ENCODE measurements at places on chromosomes 3 and 15. TPM values are rescaled to one million over a fixed set of nuclear protein-coding genes. Genes with fewer than 3 reads are reported as not detected.

GPD1L gene
- 41.0 TPM for total RNA-seq

DNA sequence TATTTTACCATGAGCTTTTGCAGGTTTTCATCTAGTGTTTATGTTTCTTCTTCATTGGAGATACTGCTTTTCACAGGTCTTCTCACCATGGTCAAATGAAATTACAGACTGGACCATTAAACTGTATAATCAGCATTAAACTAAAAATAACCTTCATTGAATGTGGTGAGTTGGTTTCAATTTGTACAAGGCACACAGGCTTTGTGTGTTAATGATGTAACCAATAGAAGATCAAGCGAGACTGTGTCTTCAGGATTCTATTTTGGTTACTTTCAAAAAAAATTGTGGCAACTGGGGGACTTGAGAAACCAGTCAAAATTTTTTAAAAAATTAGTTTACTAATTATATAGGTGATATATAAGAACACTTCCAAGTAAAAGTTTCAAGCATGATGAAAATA lies 54.3 kb upstream of the GCSAM start:
- DNase-seq = no peak

ARHGEF3 gene
- total RNA-seq = 20.3 TPM

SEMA6D gene
- total RNA-seq = 3.6 TPM

GRCh38 chr3:58514405-58514804 lies 22.5 kb downstream of the KCTD6 start:
- DNase-seq = no peak

PFKFB4 gene
- total RNA-seq = 2.0 TPM

TM4SF4 gene
- total RNA-seq = 0.57 TPM

ACKR4 gene
- 5.8 TPM for total RNA-seq

DNA sequence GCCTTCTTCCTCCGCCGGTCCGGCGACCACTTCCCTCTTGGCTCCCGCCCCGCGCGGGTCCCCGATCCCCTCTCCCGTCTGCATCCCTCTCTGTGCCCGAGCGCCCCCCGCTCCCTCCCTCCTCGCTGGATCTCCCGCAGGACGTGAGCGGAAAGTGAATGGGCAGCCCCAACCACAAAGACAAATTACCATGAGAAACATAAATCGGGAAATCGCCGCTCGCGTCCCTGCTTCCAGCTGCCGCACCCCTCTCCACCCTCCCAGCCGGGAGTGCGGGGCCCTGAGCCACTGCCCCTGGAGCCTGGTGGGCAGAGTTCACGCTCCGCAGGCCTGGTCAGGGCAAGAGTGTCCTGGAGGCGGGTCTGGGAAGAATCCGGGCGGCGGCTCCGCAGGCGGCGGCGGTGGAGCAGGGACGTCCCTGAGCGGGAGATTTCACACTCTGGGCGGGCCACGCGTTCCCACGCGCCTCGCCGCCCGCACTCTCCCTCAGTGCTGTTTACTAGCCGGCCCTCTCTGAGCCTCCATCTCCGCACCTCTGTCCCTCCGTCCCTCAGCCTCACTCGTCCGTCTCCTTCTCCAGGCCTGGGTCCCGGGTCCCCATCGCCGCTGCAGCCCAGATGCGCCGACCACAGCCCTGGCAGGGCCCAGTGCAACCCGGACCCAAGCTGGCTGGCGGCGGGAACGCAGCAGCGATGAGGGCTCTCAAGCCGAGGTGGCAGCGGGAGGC lies 835 bp downstream of the SEMA5B start:
- DNase-seq = peak; percentile 84

DNA sequence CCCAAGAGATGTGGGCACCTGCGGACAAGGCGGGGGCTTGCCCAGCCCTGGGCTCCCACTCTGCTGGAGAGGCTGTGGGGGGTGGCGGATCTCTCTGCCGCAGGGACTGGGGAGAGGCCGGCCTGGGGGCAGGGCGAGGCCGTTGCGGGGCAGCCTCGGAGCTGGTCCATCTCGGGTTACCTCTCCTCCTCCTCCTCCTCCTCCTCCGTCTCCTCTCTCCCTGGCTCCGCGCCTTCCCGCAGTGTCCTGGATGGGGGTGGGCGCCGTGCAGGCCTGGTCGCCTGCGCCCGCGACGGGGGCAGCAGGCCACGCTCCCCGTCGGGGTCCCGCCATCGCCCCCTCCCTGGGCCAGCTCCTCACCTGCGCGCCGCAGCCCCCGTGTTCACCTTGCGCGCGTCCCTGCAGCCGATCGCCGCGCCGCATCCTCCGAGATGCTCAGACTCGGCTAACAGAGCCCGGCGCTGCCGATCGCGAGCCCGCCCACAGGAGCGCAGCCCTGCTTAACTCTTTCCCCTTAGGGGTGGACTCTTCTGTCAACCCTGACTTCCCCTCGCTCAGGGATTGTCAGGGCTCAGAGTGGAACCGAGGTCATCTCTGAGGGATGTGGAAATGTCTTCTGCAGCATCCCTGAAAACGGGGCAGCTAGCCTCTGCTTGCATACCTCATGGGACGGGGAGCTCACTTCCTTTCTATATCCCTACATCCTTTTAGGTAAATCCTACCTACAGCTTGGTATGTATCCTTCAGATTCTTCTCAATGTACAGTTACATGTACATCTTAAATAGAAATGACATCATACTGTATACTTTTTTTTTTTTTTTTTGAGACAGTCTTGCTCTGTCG lies at the start of gene PRRT3:
TSS of gene PRRT3 (minus strand) at position 447 of the 844 bp plus-strand sequence. CDS start 2,293 bp downstream, outside the sequence.
- no peak for DNase-seq

- DNase-seq = no peak
Observed at GRCh38 chr3:9279966-9280365, 30.5 kb upstream of the SRGAP3 start.

GRCh38 chr15:25735550-25736384 lies 127.4 kb downstream of the ATP10A start:
- no peak for DNase-seq

CLASP2 gene
- total RNA-seq = 145 TPM

PLA2G4E gene
- total RNA-seq = not detected

DNA sequence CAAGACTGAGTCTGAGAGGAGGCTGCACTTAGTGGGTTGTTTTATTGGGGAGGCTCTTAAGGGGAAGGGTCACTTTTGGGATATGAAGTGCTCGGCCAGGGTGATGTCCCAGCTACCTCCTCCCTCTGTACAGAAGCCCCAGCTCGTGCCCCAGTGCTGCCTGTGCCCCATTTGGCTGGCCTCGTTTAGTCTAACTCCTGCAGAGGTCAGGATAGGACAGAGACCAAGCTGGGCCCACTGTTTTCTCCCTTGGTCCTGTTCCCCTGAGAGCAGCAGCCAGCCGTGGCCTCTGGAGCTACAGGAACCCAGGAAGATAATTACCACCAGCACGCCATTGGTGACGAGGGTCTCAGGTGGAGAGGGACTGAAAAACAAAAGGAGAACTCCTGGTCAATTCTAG lies 18.5 kb downstream of the PLA2G4E start:
- DNase-seq = no peak

DNA sequence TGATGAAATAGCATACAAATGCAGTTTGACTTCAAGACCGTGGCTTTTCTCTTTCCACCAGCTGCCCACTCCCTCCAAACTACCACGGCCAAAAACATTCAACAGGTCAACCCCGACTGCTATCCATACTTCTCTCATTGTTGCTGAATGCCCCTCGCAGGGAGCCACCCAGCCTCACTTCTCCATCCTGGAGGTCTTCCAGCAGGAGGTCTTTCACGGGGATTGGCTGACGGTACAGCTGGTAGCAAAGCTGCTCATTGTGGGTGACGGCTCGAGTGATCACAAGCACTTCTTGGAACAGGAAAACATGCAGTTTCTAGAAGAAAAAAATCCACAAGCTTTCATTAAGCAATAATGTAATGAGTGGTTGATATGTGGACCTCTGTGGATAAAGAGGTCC lies 49.0 kb upstream of the TASOR start:
- no peak for DNase-seq

- DNase-seq = no peak
Observed at GRCh38 chr3:157097198-157097597, 62.7 kb downstream of the CCNL1 start.

DNA sequence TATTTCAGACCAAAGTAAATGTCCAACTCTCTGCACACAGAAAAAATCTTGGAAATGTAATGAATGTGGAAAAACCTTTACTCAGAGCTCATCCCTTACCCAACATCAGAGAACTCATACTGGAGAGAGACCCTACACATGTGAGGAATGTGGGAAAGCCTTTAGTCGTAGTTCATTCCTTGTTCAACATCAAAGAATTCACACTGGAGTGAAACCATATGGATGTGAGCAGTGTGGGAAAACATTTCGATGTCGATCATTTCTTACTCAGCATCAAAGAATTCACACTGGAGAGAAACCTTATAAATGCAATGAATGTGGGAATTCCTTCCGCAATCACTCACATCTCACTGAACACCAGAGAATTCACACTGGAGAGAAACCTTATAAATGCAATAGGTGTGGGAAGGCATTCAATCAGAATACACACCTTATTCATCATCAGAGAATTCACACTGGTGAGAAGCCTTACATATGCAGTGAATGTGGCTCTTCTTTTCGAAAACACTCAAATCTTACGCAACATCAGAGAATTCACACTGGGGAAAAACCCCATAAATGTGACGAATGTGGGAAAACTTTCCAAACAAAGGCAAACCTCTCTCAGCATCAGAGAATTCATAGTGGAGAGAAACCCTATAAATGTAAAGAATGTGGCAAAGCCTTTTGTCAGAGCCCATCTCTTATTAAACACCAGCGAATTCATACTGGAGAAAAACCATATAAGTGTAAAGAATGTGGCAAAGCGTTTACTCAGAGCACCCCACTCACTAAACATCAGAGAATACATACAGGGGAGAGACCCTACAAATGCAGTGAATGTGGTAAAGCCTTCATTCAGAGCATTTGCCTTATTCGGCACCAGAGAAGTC lies 8.0 kb upstream of the ZNF501 start:
- DNase-seq = no peak

DNA sequence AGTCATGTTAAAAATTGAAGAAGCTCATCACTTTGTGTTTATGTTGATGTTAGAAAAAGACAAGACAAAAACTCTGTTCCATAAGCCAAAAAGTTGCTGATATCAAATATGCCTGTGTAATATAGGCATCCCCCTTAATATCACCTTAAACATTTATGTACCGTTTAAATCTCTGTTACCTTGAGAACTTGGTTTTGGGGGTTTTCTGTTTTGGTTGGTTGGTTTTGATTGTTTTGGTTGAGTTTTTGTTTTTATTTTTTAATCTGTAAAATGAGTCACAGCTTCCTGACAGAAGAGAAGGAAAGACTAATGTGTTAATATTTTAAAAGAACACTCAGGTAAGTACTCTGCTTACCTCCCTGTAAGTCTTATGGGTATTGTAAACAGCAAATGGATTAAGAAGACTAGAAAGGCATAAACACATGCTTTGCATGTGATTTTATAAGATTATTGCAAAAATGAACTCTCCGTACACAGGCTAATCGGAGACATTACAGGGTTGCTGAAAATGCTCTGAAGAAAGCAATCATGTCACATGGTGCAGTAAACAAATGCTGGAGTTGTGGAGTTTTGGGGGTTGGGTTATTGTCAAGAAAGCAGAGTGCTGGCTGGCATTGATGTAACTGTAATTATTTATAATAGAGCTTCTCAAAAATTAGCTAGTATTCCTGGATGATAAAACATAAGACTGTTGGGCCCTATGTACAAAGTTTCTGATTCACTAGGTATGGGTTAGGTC lies 69.5 kb upstream of the MBNL1 start:
- no peak for DNase-seq

BFSP2 gene
- not detected for total RNA-seq

CD80 gene
- 1.3 TPM for total RNA-seq

GRCh38 chr3:65276551-65276950 lies 588.8 kb upstream of the ADAMTS9 start:
- DNase-seq = no peak

WDR93 gene
- not detected for total RNA-seq

NRROS gene
- total RNA-seq = 10.6 TPM

DNA sequence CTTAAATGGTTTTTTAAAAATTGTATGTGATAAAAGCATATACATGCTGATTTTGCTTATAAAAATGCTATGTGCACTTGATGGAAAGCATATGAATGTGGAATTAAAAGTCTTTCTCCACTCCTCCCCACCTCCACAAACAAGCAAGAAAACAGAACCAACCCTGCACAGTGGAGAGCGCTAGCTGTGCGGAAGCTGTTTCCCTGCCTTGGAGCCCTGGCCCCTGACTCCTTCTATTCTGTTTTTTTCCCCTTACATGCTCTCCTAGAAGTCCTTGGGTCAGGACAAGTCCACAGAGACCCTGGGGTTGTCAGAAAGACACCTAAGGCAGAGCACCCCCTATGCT lies 64.2 kb downstream of the BOC start:
- DNase-seq = no peak

DNA sequence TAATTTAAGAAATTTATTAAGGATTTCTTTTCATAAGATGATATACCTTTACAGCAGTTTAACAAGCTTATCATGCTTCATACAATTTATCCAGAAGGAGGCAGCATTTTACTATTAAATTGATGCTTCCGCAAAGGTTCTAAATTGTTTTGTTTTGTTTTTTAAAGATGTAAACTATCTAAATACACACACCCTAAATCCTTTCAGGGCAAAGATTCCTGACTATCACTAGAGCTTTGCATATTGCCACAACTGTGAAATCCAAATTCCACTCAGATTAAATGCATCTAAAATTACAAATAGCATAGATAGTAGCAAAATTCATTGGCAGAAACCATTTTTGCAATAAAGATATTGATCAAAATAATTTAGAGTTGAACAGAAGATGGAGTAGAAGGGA lies 44.5 kb upstream of the CCNL1 start:
- DNase-seq = no peak

DNA sequence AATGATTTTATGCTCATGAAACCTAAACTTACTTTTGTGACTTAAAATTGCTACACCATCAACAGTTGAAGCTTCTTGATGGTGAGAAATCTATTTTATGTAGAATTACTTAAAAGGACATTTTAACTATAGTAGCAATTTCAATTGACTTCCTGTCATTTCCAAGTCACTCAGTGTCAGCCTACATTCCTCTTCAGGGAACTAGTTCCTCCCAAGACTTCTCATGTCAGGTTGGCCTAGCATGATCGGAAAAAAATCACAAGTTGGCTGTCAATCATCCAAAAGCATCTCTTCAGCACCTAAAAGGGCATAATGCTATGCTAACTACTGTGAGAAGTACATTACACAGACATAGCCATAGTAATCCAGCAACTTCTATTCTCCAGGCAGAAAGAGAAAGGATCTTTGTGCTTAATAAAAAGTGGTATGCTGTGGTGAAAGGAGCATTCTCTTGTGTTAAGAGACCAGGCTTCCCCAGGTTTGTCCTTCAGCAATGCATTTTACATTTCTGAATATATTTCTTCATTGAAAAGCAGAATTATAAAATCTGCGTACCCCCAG lies 893.7 kb downstream of the AGBL1 start:
- DNase-seq = no peak

DNA sequence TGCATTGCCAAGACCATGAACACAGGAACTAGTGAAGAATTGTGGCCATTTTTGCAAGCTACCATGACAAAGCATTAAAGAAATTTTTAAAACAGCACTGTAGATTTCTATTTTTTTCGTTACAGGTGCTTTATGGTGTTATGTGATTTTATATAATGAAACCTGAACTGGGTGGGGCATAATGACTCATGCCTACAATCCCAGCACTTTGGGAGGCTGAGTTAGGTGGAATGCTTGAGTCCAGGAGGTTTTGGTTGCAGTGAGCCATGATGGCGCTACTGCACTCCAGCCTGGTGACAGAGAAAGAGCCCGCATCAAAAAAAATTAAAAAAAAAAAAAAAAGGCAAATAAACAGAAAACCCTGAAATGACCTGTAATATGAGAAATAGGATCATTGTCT lies 846.7 kb downstream of the EPHA3 start:
- no peak for DNase-seq

All from posterior vena cava (tissue), 2 donors.